ENCODE measurements at places on chromosomes 11 and 22. TPM values are rescaled to one million over a fixed set of nuclear protein-coding genes. Genes with fewer than 3 reads are reported as not detected.

KRTAP5-7 gene
- not detected for total RNA-seq

POU2AF3 gene
- total RNA-seq = 0.17 TPM

GGA1 gene
- total RNA-seq = 36.3 TPM

ARHGEF17 gene
- 33.1 TPM for total RNA-seq

OSBP gene
- total RNA-seq = 14.5 TPM

NNMT gene
- 483 TPM for total RNA-seq

PACSIN2 gene
- total RNA-seq = 28.4 TPM

PAK1 gene
- 48.0 TPM for total RNA-seq

CRYBB1 gene
- total RNA-seq = not detected

CBLIF gene
- total RNA-seq = not detected

NPTXR gene
- total RNA-seq = 0.59 TPM

ELF5 gene
- not detected for total RNA-seq

CNIH2 gene
- 0.89 TPM for total RNA-seq

NLRP10 gene
- total RNA-seq = 7.6 TPM

DERL3 gene
- 1.5 TPM for total RNA-seq

ST3GAL4 gene
- 31.3 TPM for total RNA-seq

TPH1 gene
- 0.45 TPM for total RNA-seq

OR52E8 gene
- not detected for total RNA-seq

MMP8 gene
- total RNA-seq = not detected

ENTHD1 gene
- not detected for total RNA-seq

JRKL gene
- 6.6 TPM for total RNA-seq

HEPHL1 gene
- not detected for total RNA-seq

STX3 gene
- total RNA-seq = 6.9 TPM

SLC29A2 gene
- 3.7 TPM for total RNA-seq

NAV2 gene
- total RNA-seq = 14.3 TPM

PARVG gene
- total RNA-seq = not detected

SCARF2 gene
- 31.7 TPM for total RNA-seq

C1QTNF4 gene
- total RNA-seq = 1.8 TPM

SAA4 gene
- total RNA-seq = not detected

SLC22A6 gene
- not detected for total RNA-seq

OR51B2 gene
- not detected for total RNA-seq

ZFPL1 gene
- total RNA-seq = 77.6 TPM

MRGPRE gene
- total RNA-seq = not detected

TMEM25 gene
- 23.0 TPM for total RNA-seq

MS4A12 gene
- not detected for total RNA-seq

ANO5 gene
- under 0.01 TPM for total RNA-seq

EIF3L gene
- total RNA-seq = 409 TPM

MUC5AC gene
- total RNA-seq = not detected

OR2D2 gene
- total RNA-seq = not detected

SCGB1C1 gene
- not detected for total RNA-seq

GPR137 gene
- total RNA-seq = 14.6 TPM

PNPLA5 gene
- total RNA-seq = not detected

SAA2 gene
- total RNA-seq = not detected

RTN4R gene
- total RNA-seq = 3.4 TPM

SEC14L6 gene
- 0.50 TPM for total RNA-seq

MARK2 gene
- total RNA-seq = 14.8 TPM

P2RY2 gene
- total RNA-seq = 0.17 TPM

LRRC56 gene
- total RNA-seq = 0.34 TPM

EXPH5 gene
- 0.59 TPM for total RNA-seq

SAAL1 gene
- 21.7 TPM for total RNA-seq

ZP1 gene
- 0.50 TPM for total RNA-seq

USP2 gene
- 0.84 TPM for total RNA-seq

ABTB2 gene
- total RNA-seq = 2.4 TPM

TMEM191B gene
- not detected for total RNA-seq

PNPLA3 gene
- 10.7 TPM for total RNA-seq

ASCL2 gene
- not detected for total RNA-seq

Measured in bronchus fibroblast of lung (primary cell).